NCI-H2029 treated with DMSO at 0.1 percent for 48 hours (cell line): ENCODE measurements at places on chromosomes 12 and 14.

DNA sequence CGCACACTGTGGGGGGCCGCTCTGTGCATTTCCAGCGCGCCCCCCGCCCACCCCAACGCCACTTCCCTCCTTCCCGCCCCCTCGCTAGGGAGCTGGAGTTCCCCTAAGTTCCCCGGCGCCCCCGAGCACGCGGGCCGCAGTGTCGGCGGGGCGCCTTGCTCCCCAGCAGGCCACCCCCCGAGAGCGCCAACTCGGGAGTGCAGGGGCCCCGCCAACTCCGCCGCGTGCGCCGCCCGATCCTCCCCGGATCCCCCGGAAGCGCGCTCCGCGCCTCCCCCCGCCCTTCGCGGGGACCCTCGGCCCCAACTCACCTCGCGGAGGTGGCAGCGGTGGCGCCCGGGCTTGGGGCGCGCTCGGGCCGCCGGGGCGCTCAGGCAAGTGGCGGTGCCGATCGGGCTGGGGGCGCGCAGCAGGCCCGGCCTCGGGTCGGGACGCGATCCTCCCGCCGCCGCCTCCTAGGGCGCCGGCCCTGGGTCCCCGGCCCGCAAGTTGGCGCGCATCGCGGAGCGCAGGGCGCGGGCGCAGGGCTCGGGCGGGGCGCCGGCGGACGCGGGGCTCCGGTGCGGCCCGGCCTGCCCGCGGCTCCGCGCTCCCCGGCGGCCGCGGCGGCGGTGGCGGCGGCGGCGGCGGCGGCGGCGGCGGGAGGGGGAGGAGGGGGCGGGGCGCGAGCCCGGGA is at the start of gene NCOR2:
Gene NCOR2, minus strand, starts transcription at position 616 of the 676 bp plus-strand sequence. CDS start 72,361 bp downstream, outside the sequence.
- DNase-seq, result no peak

DNA sequence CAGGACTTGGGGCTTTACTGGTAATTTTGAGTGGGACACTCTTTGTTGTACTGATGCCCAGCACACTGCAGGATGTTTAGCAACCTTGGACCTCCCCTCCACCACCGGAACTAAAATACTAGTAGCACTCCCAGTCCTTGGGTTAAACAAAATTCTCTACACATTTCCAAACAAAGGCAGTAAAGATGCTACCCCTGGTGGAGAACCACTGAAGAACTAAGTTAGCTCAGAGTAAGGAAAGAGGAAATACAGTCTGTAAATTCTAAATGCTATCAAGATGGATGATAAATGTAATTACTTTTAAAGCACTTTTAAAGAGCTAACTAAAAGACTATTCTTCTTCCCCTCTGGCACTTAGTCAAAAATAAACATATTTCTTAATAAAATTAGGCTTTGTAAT is 64.1 kb downstream of the LRP6 start:
- DNase-seq, result no peak

GRCh38 chr12:55673638-55674037 is 34.1 kb downstream of the ITGA7 start:
- DNase-seq, result no peak

GRCh38 chr12:88889326-88890110 is 309.2 kb upstream of the KITLG start:
- no peak for DNase-seq

DNA sequence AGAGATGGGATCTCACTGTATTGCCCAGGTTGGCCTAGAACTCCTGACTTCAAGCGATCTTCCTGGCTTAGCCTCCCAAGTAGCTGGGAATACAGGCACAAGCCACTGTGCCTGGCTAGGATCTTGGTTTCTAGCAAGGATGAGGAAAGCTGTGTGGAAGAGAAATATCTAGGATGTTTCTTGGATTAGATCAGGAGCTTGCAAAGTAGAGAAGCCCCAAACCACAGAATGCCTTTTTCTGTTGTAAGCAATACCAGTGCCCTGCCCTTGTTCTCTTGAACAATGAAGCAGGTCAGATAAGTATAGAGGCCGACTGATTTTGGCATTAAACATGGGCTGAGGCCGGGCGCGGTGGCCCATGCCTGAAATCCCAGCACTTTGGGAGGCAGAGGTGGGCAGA is 44.3 kb upstream of the STRN3 start:
- DNase-seq, result no peak

- no peak for DNase-seq
These were observed 136.0 kb downstream of the MSRB3 start for GRCh38 chr12:65414526-65414925.

DNA sequence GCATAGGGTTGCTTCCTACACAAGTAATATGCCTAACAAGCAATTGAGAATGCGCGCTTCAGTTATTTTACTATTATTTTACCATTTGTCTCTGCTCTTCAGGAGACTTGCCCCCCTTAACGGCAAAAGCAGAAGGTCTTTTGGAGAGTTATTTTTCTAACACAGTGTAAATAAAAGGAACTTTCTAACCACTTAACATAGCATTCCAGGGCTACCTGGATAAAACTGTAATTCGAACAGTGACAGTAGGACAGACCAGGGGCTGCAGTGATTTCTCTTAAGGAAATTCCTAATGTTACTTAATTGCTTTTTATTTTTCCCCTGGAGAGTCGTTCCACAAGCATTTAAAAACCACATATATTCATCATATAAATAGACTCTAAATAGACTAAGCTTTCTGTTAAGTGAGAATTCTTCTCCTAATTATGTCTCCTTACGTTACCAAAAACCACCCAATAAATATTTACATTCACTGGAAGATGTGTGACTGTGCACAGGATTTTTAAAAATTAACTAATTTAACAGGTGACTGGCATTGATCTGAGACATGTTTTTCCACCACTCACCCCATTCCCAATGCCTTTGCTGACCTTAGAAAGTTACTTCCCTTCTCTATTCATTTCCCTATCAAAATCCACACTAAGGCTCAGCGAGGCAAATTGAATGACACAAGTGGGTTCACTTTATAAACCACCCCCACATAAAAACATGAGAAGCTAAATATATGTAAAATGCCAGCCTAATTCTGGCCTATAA is 72.4 kb downstream of the RNF34 start:
- DNase-seq, result no peak

DNA sequence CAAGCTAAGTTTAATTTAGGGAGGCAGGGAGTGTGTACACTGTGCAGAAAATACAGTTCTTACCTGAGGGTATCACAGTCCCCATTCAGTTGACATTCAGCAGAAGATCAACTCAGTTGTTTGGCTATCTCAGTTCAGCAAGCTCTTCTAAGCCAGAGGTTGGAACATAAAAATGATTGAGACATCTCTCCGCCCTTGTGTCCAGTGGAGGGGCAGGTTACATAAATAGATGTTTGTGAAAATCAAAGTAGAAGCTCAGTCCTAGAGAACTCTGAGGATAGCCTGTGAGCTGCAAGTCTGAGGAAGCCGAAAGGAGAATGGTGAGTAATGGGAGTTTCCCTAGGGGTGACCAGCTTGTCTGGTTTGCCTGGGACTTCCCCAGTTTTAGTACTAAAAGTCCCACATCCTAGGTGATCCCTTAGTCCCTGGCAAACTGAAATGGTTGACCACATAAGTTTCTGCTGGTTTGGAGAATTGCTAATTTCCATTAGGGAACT is 251.4 kb upstream of the ATP2B1 start:
- no peak for DNase-seq

GRCh38 chr12:6078398-6079096 is 45.9 kb downstream of the VWF start:
- DNase-seq, result no peak

DNA sequence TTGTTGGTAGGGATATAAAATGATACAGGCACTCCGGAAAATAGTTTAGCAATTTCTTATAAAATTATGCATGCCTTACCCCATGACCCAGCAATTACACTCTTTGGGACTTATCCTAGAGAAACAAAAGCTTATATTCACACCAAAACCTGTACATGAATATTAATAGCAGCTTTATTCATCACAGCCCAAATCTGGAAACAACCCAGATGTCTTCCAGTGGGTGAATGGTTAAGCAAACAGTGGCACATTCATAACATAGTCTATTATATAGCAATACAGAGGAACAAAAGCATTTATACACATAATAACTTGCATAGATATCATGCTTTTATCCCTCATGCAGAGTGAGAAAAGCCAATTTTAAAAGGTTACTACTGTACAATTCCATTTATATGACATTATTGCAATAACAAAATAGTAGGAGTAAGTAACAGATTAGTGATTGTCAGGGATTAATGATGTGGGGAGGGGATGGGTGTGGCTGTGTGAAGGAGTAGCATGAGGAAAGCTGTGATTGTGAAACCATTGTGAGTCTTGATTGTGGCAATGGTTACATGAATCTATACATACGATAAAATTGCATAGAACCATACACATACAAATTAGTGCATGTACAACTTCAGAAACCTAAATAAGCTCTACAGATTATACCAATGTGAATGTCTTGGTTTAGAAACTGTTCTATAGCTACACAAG is 363.1 kb upstream of the OR4E1 start:
- DNase-seq, result no peak

DNA sequence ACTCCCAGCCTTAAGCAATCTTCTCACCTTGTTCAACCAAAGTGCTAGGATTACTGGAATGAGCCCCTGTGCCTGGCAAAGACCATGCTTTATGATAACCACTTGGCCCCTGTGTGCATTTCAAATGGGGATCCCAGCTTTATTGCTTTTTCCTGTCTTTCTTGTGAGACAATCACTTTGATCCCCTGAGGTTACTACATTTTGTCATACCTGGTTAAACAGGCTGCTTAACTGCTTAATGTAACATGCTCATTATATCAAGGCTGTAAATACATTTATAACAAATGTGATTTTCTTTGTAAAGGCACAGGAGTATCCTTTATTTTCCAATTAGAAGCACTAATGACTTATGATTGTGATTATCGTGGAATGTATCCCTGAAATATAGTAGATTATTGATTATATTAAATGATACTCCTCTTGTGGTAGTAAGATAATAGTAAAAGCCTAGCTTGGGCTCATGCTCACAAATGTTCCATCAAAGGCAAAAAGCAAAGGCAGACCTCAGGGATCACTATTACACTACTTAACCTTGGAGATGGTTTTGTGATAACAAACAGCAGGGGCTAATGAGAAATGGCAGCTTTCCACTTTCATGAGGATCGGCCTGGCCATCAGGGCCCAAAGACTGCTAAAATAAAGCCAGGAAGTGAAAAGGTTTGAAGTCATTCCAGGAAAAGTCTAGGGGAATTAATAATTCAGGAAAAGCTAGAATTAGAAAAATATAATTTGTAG is 290.8 kb upstream of the MDGA2 start:
- no peak for DNase-seq

- DNase-seq, result no peak
These were observed 7.4 kb downstream of the ACOT2 start for GRCh38 chr14:73576391-73576790.

GRCh38 chr14:76274324-76274723 is 101.6 kb upstream of the ESRRB start:
- no peak for DNase-seq

DNA sequence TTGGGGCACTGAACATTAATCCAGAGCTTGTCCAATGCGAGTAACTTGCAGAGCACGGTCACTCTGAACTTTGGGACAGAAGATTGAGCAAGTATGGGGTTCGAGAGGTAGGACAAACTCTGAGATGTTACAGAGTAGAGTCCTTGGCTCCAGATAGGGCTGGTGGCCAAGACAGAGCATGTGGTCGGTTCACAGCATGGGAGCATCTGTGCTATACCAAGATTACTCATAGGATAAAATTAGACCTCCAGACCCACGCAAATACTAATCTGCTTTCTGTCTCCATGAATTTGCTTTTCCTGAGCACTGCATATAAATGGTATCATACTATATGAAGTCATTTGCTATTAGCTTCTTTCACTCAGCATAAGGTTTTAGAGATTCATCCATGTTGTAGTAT is 93.4 kb upstream of the TBX5 start:
- DNase-seq, result no peak

DNA sequence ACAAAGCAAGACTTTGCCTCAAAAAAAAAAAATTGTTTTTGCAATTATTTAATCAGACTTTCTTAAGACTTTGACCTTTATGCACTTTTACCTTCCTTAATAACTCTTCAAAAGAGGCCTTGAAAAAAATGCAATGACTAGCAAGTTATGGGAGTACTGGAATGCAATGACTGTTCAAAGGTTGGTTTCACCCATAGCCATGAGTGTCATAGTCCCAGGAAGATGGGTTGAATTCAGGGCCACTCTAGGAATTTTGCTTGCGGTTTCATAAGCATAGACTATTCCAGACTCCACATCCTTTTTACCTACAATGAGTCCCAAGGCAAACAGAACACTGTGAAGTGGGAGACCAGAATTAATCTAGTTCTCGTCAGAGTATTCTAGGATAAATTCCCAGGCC is 29.4 kb upstream of the DENND5B start:
- DNase-seq, result no peak

GRCh38 chr14:38053666-38054065 is 154.0 kb upstream of the SSTR1 start:
- DNase-seq, result no peak

DNA sequence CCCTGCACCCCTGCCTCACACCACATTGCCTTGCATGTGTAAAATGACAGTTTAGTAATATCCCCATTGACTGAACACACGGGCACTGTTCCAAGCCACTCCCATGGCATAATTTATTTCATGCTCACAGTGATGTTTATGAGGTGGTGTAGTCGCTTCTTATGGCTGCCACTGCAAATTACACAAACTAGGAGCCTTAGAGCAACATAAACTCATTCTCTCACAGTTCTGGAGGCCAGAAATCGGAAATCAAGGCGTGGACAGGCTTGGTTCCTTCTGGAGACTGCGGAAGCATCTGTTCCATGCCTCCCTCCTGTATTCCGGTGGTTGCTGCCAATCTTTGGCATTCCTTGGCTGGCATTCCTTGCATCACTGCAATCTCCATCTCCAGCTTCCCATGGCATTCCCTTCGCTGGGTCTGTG is 97.3 kb downstream of the RIN3 start:
- DNase-seq, result no peak
